Adrenal gland (tissue), 19 donors: ENCODE measurements at places on chromosomes 11 and 22. TPM values are rescaled to one million over a fixed set of nuclear protein-coding genes. Genes with fewer than 3 reads are reported as not detected.

Gene ADM2
- not detected for total RNA-seq

Gene RTN4R
- 1.8 TPM for total RNA-seq

Gene YWHAH
- total RNA-seq: 106 TPM

Gene SLC22A8
- total RNA-seq: not detected

GRCh38 chr11:59426361-59427067 is at the start of gene OR5A2:
OR5A2 (minus strand) TSS chr11:59426413; CDS start chr11:59422953, 3,460 bp downstream.
- H3K4me3 ChIP-seq: no peak within 1 kb of the TSS
- H3K36me3 ChIP-seq: no peaks in the 10 kb centered on the region
- no peak for DNase-seq
- H3K27me3 ChIP-seq: no peaks in the 10 kb centered on the region
- H3K4me1 ChIP-seq: no peaks in the 10 kb centered on the region

- no peak overlapping the region for H3K4me3 ChIP-seq
- H3K27ac ChIP-seq: no peak overlapping the region
- DNase-seq: no peak
Measured at GRCh38 chr11:122578171-122578825, 77.2 kb upstream of the UBASH3B start.

DNA sequence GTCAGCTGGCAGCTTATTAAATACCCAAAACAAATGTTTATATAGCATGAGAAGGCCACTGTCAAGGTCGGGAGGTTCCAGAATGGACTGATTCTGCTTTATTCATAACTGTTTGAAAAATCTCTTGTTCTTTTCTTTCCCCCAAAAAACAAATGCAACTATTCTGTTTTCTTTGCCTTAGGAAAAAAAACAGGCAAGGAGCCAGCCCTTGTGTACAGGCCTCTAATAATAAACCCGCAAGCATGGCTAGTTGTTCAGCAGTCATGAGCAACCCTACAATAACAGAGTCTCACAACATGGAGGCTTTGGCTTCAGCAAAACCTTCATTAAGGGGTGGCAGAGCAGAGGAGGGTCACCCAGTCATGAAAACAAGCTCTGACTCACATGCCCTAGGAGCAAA is 191.7 kb downstream of the KIRREL3 start:
- no peaks in the 10 kb centered on the region for H3K36me3 ChIP-seq
- no peaks in the 10 kb centered on the region for H3K27me3 ChIP-seq
- H3K27ac ChIP-seq: no peak overlapping the region
- no peak for DNase-seq
- no peak overlapping the region for H3K4me3 ChIP-seq

DNA sequence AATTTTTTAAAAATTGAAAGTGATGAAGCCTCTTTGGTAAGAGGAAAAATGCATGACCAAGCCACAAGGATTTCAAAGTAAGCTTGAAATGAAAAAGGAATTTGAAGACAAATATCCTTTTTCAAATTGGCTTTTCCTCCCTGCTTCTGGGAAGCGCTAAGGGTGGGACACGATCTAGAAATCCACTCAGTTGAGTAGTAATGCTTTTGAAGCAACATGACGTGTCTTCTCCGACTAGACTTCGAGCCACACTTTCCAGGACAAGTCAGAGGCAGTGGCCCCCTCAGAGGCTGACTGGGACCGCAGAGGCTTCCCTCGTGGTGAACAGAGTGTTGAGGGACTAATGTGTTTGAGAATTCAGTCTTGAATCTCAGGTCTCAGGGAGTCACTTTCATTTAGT is 39.8 kb downstream of the KREMEN1 start:
- DNase-seq: no peak
- H3K4me3 ChIP-seq: no peak overlapping the region
- H3K4me1 ChIP-seq: no peaks in the 10 kb centered on the region
- no peaks in the 10 kb centered on the region for H3K36me3 ChIP-seq
- no peak overlapping the region for H3K27ac ChIP-seq

GRCh38 chr11:33268945-33269540 is 11.9 kb downstream of the HIPK3 start:
- DNase-seq: no peak
- peaks cover 48% of the 10 kb centered on the region for H3K4me1 ChIP-seq
- H3K27me3 ChIP-seq: no peaks in the 10 kb centered on the region
- H3K27ac ChIP-seq: no peak overlapping the region
- no peak overlapping the region for H3K4me3 ChIP-seq

GRCh38 chr11:24471084-24471483 is 25.8 kb upstream of the LUZP2 start:
- H3K27me3 ChIP-seq: no peaks in the 10 kb centered on the region
- H3K27ac ChIP-seq: no peak overlapping the region
- H3K36me3 ChIP-seq: no peaks in the 10 kb centered on the region
- H3K4me1 ChIP-seq: peaks cover 3% of the 10 kb centered on the region

DNA sequence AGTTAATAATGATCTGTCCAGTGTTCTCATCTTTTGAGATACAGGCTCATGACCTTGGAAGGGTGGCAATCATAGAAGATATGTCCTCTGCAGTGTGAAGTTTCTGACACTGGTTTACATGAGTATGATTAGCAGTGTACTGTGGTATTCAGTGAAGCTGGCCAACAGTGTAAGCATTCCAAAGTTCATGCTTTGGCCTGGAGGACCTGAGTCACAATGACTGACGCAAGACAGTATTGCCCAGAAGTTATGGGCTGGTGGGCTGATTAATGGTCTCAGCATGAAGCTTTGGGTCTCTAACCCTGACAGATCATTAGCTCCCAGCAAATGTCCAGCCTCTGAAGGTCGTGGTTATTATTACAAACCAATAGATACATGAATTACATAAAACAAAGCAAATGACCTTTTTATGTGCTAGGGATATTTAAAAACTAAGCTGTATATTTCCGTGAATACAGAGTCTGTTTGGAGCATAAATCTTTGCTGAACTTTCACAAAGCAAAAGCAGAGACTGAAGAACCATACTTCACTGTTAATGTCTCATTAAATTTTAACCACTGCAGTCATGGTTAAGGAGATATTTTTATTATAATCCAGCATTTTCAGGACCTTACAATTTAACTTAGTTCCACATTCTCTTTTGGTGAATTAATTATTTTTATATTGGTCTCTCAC is 28.3 kb upstream of the USP47 start:
- peak overlapping the region; percentile 18 for H3K27ac ChIP-seq
- no peaks in the 10 kb centered on the region for H3K27me3 ChIP-seq
- DNase-seq: peak; percentile 75
- H3K4me3 ChIP-seq: no peak overlapping the region
- H3K36me3 ChIP-seq: no peaks in the 10 kb centered on the region

DNA sequence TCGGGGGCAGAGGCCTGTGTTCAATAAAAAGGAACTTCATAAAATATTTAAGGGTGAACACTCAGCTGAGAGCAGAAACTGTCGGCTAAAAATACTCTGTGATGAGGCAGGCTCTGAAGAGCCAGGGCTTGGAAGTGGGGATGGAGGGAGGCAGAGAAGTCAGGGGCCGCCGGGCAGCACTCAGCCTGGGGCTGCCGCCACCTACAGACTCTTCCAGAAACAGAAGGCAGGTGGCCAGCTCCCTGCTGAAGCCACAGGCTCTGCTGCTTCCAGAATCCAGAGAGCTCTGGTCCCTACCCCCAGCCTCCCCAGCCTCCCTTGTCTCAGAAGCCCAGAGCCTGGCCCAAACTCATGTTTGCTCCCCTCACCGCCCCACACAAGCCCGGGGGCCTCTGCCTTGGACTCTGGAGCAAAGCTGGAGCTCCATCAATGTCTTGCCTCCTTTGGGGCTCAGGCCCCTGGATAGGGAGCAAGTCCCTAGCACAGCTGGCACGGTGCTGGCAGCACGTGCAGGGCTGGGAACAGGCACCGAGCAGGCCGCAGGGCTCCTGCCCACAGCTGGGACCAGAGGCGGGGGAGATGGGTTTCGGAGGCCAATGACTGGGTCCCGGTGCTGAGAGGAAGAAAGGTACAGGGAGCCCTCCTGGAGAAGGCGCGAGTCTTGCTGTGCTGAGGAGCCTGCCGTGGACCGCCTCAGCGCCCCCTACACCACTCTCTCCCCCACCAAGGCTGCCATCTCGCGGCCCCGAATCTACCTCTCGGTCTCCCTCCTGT is 8.2 kb downstream of the LRFN4 start:
- no peaks in the 10 kb centered on the region for H3K4me1 ChIP-seq
- no peak overlapping the region for H3K4me3 ChIP-seq
- DNase-seq: no peak
- no peak overlapping the region for H3K27ac ChIP-seq
- H3K36me3 ChIP-seq: no peaks in the 10 kb centered on the region

DNA sequence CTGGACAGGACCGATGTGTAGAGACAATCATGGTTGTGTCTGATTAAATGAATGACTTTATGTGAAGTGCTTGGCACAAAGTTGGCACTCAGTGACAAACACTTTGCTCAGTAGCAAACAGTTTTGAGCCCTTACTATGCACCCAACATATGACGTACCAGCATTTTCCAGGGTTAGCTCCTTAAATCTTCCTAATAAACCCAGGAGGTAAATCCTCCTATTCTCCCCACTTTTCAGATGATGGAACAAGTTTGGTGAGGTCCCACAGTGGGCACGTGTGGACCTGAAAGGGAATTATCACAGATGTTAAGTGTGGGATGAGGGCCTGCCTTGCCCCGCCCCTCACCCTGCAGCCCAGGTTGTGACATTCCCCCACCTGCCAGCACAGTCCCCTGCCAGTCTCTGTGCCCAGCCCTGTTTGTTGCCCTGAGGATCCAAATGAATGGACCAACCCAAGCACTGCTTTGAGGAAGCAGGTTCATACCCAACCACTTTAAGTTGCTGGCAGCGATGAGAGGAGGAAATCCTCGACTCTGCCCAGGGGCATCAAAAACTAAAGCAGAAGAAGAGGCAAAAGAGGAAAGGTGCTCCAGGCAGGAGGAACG is 6.6 kb upstream of the CARD10 start:
- H3K4me3 ChIP-seq: no peak overlapping the region
- no peaks in the 10 kb centered on the region for H3K27me3 ChIP-seq
- H3K36me3 ChIP-seq: no peaks in the 10 kb centered on the region
- peak overlapping the region; percentile 74 for H3K27ac ChIP-seq
- no peak for DNase-seq

GRCh38 chr22:49070501-49070900 is 757.2 kb downstream of the BRD1 start:
- no peak overlapping the region for H3K4me3 ChIP-seq
- no peaks in the 10 kb centered on the region for H3K4me1 ChIP-seq
- no peak overlapping the region for H3K27ac ChIP-seq
- no peaks in the 10 kb centered on the region for H3K27me3 ChIP-seq
- no peak for DNase-seq

- H3K4me3 ChIP-seq: no peak overlapping the region
- no peaks in the 10 kb centered on the region for H3K27me3 ChIP-seq
- H3K36me3 ChIP-seq: no peaks in the 10 kb centered on the region
Measured at GRCh38 chr11:92154611-92155010, 70.0 kb upstream of the FAT3 start.

GRCh38 chr11:108698844-108699642 is 34.2 kb downstream of the DDX10 start:
- no peaks in the 10 kb centered on the region for H3K36me3 ChIP-seq
- H3K4me1 ChIP-seq: no peaks in the 10 kb centered on the region
- DNase-seq: no peak
- no peak overlapping the region for H3K4me3 ChIP-seq

DNA sequence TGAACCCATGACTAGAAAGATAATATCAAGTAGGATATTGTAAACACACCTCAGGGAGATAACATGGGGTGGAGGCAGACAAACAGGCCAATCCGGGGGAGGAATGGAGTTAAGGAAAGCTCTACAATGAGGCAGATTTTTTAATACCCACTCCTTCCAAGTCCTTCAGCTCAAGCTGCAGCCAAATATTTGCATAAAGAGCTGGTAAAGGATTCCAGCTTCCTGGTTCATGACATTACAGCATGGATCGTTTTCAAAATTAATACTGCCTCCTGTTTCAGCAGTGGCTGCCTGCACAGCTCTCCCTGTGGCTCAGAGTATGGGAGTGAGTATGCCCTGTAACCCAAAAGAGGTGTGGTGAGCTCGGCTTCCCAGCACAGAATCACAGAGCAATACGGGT is 5.1 kb downstream of the POU2AF3 start:
- H3K4me3 ChIP-seq: no peak overlapping the region
- H3K4me1 ChIP-seq: peaks cover 5% of the 10 kb centered on the region
- no peak overlapping the region for H3K27ac ChIP-seq
- no peak for DNase-seq
- no peaks in the 10 kb centered on the region for H3K27me3 ChIP-seq

DNA sequence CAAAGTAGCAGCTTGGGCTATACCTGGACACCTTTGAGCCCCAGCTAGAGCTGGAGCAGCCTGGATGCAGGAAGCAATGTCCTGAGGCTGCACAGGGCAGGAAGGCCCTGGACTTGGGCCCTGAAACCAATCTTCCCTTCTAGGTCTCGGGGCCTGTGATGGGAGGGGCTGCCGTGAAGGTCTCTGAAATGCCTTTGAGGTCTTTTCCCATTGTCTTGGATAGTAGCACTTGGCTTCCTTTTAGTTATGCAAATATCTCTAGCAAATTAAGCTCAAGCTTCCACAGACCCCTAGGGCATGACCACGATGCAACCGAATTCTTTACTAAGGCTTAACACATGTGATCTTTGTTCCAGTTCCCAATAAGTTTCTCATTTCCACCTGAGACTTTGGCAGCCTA is 40.0 kb downstream of the LINC01488 start:
- no peak overlapping the region for H3K27ac ChIP-seq
- H3K36me3 ChIP-seq: no peaks in the 10 kb centered on the region
- no peak overlapping the region for H3K4me3 ChIP-seq

- no peaks in the 10 kb centered on the region for H3K36me3 ChIP-seq
- H3K27me3 ChIP-seq: no peaks in the 10 kb centered on the region
- H3K4me3 ChIP-seq: no peak overlapping the region
- peak; percentile 47 for DNase-seq
Measured at GRCh38 chr11:119115484-119116234, 5.7 kb upstream of the HINFP start.

- no peaks in the 10 kb centered on the region for H3K36me3 ChIP-seq
- H3K4me1 ChIP-seq: peaks cover 19% of the 10 kb centered on the region
- no peaks in the 10 kb centered on the region for H3K27me3 ChIP-seq
- no peak overlapping the region for H3K27ac ChIP-seq
- H3K4me3 ChIP-seq: no peak overlapping the region
Measured at GRCh38 chr11:110347660-110348059, 51.2 kb upstream of the RDX start.

- no peaks in the 10 kb centered on the region for H3K36me3 ChIP-seq
- no peak overlapping the region for H3K4me3 ChIP-seq
- no peaks in the 10 kb centered on the region for H3K27me3 ChIP-seq
- no peak overlapping the region for H3K27ac ChIP-seq
- peaks cover 10% of the 10 kb centered on the region for H3K4me1 ChIP-seq
Measured at GRCh38 chr22:17990147-17990546, 34.2 kb downstream of the MICAL3 start.

DNA sequence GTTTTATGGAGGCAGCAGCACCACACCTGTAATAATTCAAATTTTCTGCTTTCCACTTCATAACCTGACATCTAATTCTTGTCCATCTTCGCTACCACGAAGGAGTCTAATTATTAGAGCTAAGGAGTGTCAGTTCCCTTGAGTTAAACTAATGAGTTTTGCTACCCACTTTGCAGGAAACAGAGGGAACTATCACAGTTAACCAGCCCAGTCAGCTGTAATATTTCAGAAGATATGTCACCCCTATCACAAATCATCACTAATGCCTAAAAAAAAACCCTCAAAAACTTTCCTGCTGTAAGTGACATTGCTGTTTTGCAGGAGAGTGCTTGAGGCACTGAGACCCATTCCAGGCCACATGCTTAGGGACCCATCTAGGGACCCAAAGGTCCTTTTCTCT is 8.4 kb downstream of the TECTA start:
- no peak overlapping the region for H3K4me3 ChIP-seq
- H3K36me3 ChIP-seq: no peaks in the 10 kb centered on the region
- no peak overlapping the region for H3K27ac ChIP-seq
- DNase-seq: no peak
- H3K27me3 ChIP-seq: no peaks in the 10 kb centered on the region
- peaks cover 7% of the 10 kb centered on the region for H3K4me1 ChIP-seq
